ENCODE measurements at places on chromosomes 13 and 19. TPM values are rescaled to one million over a fixed set of nuclear protein-coding genes. Genes with fewer than 3 reads are reported as not detected.

Gene TMEM86B
- total RNA-seq: 1.7 TPM

Gene RFPL4A
- not detected for total RNA-seq

Gene MUC16
- total RNA-seq: not detected

Gene PSG7
- total RNA-seq: not detected

Gene PALM3
- not detected for total RNA-seq

Gene PLEKHA4
- total RNA-seq: 28.9 TPM

Gene LGALS14
- total RNA-seq: not detected

Gene NPHS1
- not detected for total RNA-seq

Gene WDR87
- total RNA-seq: not detected

Gene IGFL1
- total RNA-seq: not detected

Gene ZNF626
- total RNA-seq: 7.1 TPM

Gene DAND5
- not detected for total RNA-seq

Gene ATCAY
- not detected for total RNA-seq

Gene ZNF225
- total RNA-seq: 10.8 TPM

Gene FXYD1
- total RNA-seq: 2.5 TPM

Gene FBXL3
- 144 TPM for total RNA-seq

Gene TRPC4
- total RNA-seq: 1.2 TPM

Gene PPAN
- total RNA-seq: 21.8 TPM

Gene EPSTI1
- 15.7 TPM for total RNA-seq

Gene NLRP9
- not detected for total RNA-seq

Gene TGFB1
- 19.8 TPM for total RNA-seq

Gene FCAR
- not detected for total RNA-seq

Gene CHAMP1
- total RNA-seq: 22.5 TPM

Gene PLVAP
- 0.09 TPM for total RNA-seq

Gene MISP
- 0.09 TPM for total RNA-seq

Gene SLC8A2
- total RNA-seq: not detected

Gene MYH14
- total RNA-seq: not detected

Gene DLEU7
- total RNA-seq: under 0.01 TPM

Gene FGF22
- total RNA-seq: not detected

Gene FFAR3
- not detected for total RNA-seq

Gene IRGQ
- 32.3 TPM for total RNA-seq

Gene FGF14
- total RNA-seq: 1.4 TPM

Gene AP1M2
- not detected for total RNA-seq

Gene SMIM24
- not detected for total RNA-seq

Gene SSC5D
- 10.7 TPM for total RNA-seq

Gene OR7A5
- total RNA-seq: not detected

Gene URI1
- 103 TPM for total RNA-seq

Gene VSTM1
- not detected for total RNA-seq

Gene NKPD1
- 0.25 TPM for total RNA-seq

Gene FBXO27
- total RNA-seq: 7.2 TPM

Gene C19orf73
- total RNA-seq: 0.54 TPM

Gene YJEFN3
- total RNA-seq: 0.45 TPM

Gene C5AR2
- 0.63 TPM for total RNA-seq

Gene WIZ
- total RNA-seq: 5.7 TPM

Gene KLK12
- not detected for total RNA-seq

Gene CRLF1
- 69.1 TPM for total RNA-seq

Gene MYO16
- total RNA-seq: 0.16 TPM

Data from fibroblast of the aortic adventitia (primary cell).